Osteoblast (primary cell): ENCODE measurements at places on chromosomes 6 and 20. TPM values are rescaled to one million over a fixed set of nuclear protein-coding genes. Genes with fewer than 3 reads are reported as not detected.

ADAM33 gene
- 3.5 and 11.2 TPM in 2 replicates for total RNA-seq

TTLL9 gene
- 0.59 and 0.72 TPM in 2 replicates for total RNA-seq

GPR6 gene
- not detected in 2 replicates for total RNA-seq

RRAGD gene
- total RNA-seq = 3.3 and 4.7 TPM in 2 replicates

NR2E1 gene
- total RNA-seq = not detected in 2 replicates

BPIFB4 gene
- not detected in 2 replicates for total RNA-seq

HTR1E gene
- not detected in 2 replicates for total RNA-seq

SLC22A16 gene
- total RNA-seq = 0.36 TPM in 1 of 2 replicates, not detected in the other
